ENCODE measurements at places on chromosomes 11 and 22. TPM values are rescaled to one million over a fixed set of nuclear protein-coding genes. Genes with fewer than 3 reads are reported as not detected.

The SGSM1 gene
- total RNA-seq: 0.29 TPM

The ZBED4 gene
- total RNA-seq: 11.5 TPM

The TMEM138 gene
- 39.8 TPM for total RNA-seq

The TUB gene
- total RNA-seq: 3.2 TPM

The LUZP2 gene
- 0.46 TPM for total RNA-seq

The YPEL1 gene
- total RNA-seq: 0.23 TPM

DNA sequence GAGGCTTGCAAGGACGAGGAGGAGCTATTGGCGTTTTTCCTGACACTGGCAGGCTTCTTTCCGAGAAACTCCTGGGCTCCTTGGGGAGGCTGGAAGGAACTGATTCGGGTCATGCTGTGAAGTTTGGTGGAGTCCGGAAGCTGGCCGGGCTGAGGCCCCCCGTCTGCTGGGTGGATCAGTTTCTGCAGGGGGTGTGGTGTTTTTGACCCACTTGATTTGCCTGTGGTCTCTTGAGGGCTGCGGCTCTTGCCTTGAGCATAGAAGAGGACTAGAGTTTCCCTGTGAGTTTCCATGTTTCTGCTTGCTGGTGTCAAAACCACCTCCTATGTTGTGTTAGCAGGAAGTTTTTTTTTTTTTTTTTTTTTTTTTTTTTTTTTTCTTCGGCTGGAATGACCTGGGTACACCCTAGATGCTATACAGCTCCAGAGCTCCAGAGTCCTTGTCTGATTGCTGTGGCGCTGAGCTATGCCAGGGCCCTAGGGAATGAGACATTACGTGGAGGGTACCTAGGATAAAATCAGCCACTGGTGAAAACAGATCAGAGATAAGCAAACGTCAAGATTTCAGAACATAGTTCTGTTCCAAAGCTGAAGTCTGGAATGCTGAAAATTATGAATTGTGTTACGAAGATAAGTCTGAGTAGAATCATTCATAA lies 728 bp downstream of the TBC1D22A start:
- no peaks in the 10 kb centered on the region for H3K36me3 ChIP-seq
- peaks cover 19% of the 10 kb centered on the region for H3K4me1 ChIP-seq

DNA sequence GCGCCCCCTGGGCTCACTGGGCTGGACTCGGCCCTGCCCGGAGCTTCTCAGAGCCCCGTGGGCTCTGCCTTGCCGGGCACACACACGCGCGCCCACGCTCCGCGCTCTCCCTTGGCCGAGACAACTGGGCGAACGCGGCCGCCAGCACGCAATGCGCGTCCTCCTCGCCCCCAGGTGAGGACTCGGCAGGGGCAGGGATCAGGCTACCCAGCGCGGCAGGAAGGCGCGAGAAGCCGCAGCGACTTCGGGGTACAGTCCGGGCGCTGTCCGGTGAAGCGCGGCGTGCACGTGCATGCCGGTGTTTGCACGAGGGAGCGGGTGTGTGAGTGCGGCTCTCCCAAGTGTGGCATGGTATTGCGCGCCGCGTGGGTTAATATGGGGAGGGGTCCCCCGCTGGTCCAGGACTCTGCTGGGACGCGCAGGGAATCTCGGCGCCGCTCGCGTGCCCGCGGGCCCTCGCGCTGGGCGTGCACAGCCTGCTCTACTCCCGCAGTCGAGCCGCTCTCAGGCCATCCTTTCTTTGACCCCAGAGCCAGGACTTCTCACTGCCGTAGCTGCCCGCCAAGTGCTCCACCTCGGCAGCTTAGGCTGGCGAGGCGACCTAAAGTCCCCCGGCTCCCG lies 5.4 kb downstream of the WNT7B start:
- no peaks in the 10 kb centered on the region for H3K27me3 ChIP-seq
- DNase-seq: no peak
- H3K27ac ChIP-seq: no peak overlapping the region
- no peak overlapping the region for H3K4me3 ChIP-seq
- H3K4me1 ChIP-seq: peaks cover 42% of the 10 kb centered on the region
- no peaks in the 10 kb centered on the region for H3K36me3 ChIP-seq

DNA sequence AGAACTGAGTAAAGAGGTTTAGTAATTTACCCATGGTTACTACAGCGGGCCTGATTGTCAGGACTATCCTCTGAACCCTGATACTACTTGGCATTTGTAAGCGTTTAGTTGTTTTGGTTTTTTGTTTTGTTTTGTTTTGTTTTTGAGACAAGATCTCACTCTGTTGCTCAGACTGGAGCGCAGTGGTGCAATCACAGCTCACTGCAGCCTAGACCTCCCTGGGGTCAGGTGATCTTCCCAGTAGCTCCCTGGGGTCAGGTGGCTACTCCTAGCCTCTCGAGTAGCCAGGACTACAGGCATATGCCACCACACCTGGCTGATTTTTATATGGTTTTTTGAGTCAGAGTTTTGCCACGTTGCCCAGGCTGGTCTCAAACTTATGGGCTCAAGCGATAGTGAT lies 118.6 kb downstream of the WNT11 start:
- H3K27ac ChIP-seq: no peak overlapping the region
- H3K36me3 ChIP-seq: no peaks in the 10 kb centered on the region
- no peak for DNase-seq
- peaks cover 14% of the 10 kb centered on the region for H3K4me1 ChIP-seq
- H3K27me3 ChIP-seq: no peaks in the 10 kb centered on the region

GRCh38 chr22:22431271-22432220 lies 77.0 kb downstream of the ZNF280B start:
- H3K27me3 ChIP-seq: 0 out of 2 replicates have a peak, but pooled peaks cover 3% of the 10 kb centered on the region
- H3K36me3 ChIP-seq: no peaks in the 10 kb centered on the region
- H3K27ac ChIP-seq: no peak overlapping the region
- DNase-seq: peak; percentile 54
- H3K4me3 ChIP-seq: no peak overlapping the region

DNA sequence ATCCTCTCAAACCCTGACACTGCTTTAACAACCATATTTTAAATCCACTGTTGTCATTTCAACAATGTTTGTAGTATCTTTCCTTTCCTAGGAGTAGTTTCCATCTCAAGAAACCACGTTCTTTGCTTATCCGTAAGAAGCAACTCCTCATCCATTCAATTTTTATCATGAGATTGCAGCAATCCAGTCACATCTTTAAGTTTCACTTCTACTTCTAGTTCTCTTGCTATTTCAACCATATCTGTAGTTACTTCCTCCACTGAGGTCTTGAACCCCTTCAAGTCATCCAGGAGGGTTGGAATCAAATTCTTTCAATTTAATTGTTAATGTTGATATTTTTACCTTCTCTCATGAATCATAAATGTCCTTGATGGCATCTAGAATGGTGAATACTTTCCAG lies 22.4 kb downstream of the CCDC82 start:
- no peaks in the 10 kb centered on the region for H3K4me1 ChIP-seq
- no peak overlapping the region for H3K27ac ChIP-seq
- DNase-seq: no peak

DNA sequence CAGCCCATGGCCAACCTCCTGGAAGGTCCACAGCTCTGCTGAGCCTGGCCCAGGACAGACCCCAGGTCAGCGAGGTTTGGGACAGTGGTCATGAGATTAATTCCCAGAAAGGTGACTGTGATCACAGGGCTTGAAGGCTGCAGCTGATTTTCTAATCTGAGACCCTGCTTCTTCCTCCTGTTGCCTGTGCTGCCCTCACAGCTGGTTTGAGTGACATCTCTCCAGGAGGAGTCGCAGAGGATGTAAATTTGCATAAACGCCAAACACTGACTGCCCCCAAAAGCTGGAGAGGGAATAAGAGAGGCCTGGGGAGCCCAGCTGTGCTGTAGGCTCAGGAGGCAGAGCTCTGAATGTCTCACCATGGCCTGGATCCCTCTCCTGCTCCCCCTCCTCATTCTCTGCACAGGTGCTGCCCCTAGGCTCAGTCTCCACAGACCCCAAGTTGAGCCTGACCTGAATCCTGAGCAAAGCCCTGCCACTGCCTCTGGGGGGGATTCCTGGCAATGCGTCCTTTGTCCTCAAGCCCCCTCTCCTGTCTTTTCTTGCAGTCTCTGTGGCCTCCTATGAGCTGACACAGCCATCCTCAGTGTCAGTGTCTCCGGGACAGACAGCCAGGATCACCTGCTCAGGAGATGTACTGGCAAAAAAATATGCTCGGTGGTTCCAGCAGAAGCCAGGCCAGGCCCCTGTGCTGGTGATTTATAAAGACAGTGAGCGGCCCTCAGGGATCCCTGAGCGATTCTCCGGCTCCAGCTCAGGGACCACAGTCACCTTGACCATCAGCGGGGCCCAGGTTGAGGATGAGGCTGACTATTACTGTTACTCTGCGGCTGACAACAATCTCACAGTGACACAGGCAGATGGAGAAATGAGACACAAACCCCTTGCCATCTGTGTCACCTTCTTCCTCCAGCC lies 23.8 kb downstream of the GGTLC2 start:
- no peak for DNase-seq
- peaks cover 4% of the 10 kb centered on the region for H3K27me3 ChIP-seq
- no peak overlapping the region for H3K4me3 ChIP-seq
- no peaks in the 10 kb centered on the region for H3K36me3 ChIP-seq
- no peak overlapping the region for H3K27ac ChIP-seq

DNA sequence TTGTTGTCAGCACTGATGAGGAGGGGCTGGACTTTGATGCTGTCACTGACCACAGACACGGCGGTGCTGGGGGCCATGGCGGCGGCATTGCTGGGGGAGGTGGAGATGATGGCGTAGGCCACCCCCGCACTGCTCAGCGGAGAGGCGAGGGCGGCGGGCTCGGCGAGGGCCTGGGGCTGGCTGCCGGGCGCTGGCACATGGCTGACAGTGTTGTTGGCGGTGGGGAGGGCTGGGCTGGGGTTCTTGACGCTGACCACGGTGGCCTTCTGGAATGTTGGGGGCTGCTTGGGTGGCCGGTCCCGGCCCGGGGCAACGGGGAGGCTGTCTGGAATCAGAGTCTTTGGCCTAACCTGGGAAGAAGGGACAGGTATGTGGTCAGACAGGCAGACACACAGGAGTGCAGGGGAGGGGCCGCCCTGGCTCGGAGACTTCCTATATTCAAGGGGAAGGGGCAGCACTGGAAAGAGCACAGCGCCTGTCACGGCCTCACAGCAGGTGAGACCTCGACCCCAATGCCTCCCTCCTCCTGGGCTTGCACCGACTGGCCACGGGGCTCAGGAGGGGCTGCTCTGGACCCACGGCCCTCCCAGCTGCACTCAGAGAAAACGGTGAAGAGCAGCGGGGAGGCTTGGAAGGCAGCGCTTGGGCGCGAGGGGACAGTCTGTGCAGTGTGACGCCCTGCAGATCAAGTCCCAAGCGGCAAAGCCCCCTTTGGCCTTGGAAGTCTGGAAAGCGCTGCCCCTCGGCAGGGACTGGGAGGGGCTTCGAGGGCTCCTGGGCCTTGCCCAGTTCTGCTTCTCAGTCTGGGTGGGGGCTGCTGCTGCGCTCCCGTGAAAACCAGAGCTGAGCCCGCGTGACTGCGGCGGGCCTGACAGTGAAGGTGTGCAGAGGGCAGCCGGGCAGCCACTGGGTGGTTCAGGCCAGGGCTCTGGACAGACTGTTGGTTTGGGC lies 93.2 kb downstream of the PHF21B start:
- no peaks in the 10 kb centered on the region for H3K4me1 ChIP-seq
- H3K4me3 ChIP-seq: no peak overlapping the region
- no peaks in the 10 kb centered on the region for H3K36me3 ChIP-seq
- H3K27me3 ChIP-seq: peaks cover 10% of the 10 kb centered on the region

DNA sequence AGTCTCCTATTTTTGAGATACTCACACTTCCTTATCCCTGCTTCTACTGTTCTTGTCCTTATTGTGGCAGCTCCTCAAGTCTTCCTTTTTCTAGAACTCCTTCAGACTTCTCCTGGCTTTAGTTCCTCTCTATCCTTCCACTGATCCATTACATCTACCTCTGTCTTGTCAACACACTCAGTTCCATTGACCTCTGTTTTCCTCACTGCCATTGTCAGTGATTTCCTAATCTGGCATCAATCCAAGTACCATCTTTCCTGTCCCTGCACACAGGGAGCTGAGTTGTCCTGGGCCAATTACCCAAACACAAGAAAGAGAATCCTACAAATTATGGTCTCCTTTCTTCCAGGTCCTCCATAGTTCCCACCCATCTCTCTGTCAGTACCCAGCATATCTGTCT lies 27.9 kb upstream of the RIC3 start:
- H3K36me3 ChIP-seq: no peaks in the 10 kb centered on the region
- no peak overlapping the region for H3K27ac ChIP-seq
- no peak for DNase-seq
- no peaks in the 10 kb centered on the region for H3K4me1 ChIP-seq
- H3K27me3 ChIP-seq: peaks cover 17% of the 10 kb centered on the region

- H3K27me3 ChIP-seq: no peaks in the 10 kb centered on the region
- no peaks in the 10 kb centered on the region for H3K36me3 ChIP-seq
- no peaks in the 10 kb centered on the region for H3K4me1 ChIP-seq
- no peak overlapping the region for H3K4me3 ChIP-seq
Measured at GRCh38 chr11:75445315-75445953, 12.4 kb upstream of the KLHL35 start.

- H3K4me1 ChIP-seq: no peaks in the 10 kb centered on the region
- H3K4me3 ChIP-seq: no peak overlapping the region
- no peak overlapping the region for H3K27ac ChIP-seq
- H3K27me3 ChIP-seq: no peaks in the 10 kb centered on the region
- DNase-seq: no peak
- peaks cover 33% of the 10 kb centered on the region for H3K36me3 ChIP-seq
Measured at GRCh38 chr11:119273721-119274120, 43.2 kb downstream of the MCAM start.

DNA sequence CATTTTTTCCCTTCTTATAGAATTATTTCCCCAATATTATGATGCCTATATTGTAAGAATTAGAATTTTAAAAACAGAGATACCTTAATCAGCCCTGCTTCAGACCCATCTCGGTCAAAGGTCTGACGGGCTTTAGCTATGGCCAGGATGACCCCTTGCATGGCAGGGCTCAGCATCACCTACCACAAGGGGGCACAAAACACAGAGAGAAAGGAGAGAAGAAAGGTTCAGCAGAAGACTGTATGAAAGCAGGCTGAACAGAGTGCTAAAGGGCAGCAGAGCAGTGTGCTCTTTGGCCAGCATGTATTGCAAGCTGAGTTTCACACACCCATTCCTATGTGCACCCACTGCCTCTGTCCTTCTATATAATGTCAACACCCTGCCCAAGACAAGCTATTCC lies 26.8 kb downstream of the CLDN25 start:
- no peak overlapping the region for H3K27ac ChIP-seq
- H3K4me3 ChIP-seq: no peak overlapping the region

DNA sequence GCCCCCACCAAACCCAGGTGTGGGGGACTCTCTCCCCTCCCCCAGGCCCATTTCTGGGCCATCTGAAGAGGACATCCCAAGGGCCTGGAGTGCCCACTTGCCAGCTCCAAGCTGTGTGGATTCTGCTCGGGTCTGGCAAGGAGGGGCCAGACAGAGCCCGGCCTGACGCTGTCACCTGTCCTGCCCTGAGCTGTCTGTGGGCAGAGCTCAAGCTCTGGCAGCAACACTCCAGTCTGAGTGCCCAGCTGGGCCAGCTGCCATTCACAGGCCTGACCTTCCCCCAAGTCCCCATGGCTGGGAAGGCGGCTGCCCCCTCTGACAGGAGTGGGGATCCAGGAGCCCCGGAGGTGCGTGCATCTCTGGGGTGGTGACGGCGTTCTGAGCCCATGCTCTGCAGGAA lies 6.2 kb upstream of the PIM3 start:
- no peak overlapping the region for H3K4me3 ChIP-seq
- H3K36me3 ChIP-seq: no peaks in the 10 kb centered on the region
- DNase-seq: no peak

GRCh38 chr11:63923319-63923718 lies 6.4 kb upstream of the RCOR2 start:
- H3K36me3 ChIP-seq: no peaks in the 10 kb centered on the region
- no peak overlapping the region for H3K27ac ChIP-seq
- H3K4me3 ChIP-seq: no peak overlapping the region
- DNase-seq: no peak
- H3K27me3 ChIP-seq: no peaks in the 10 kb centered on the region

- H3K36me3 ChIP-seq: no peaks in the 10 kb centered on the region
- no peak overlapping the region for H3K4me3 ChIP-seq
- DNase-seq: no peak
- H3K27me3 ChIP-seq: no peaks in the 10 kb centered on the region
- H3K27ac ChIP-seq: no peak overlapping the region
Measured at GRCh38 chr11:36362902-36363301, 66.8 kb downstream of the PRR5L start.

Data from PC-3 (cell line).